T-helper 2 cell (primary cell): ENCODE measurements at places on chromosomes 1 and 21.

DNA sequence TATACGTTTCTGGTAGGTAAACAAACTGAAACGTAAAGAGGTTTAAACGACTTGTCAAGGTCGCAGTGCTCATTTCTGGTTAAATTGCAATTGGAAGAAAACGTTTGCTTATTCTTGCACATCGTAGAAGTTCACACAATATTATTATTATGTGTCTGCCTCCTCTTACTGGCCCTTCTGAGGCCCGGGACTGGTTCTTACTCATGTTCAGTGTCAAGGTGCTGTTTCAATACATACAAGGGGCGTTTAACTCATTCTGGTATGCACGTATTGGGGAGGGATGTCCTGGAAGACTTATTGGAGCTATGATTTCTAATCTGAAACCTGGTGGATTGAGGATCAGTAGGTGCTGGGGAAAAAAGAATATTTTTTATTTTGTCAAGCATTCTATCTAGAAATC is 932 bp downstream of the RPF1 start:
- DNase-seq: no peak

DNA sequence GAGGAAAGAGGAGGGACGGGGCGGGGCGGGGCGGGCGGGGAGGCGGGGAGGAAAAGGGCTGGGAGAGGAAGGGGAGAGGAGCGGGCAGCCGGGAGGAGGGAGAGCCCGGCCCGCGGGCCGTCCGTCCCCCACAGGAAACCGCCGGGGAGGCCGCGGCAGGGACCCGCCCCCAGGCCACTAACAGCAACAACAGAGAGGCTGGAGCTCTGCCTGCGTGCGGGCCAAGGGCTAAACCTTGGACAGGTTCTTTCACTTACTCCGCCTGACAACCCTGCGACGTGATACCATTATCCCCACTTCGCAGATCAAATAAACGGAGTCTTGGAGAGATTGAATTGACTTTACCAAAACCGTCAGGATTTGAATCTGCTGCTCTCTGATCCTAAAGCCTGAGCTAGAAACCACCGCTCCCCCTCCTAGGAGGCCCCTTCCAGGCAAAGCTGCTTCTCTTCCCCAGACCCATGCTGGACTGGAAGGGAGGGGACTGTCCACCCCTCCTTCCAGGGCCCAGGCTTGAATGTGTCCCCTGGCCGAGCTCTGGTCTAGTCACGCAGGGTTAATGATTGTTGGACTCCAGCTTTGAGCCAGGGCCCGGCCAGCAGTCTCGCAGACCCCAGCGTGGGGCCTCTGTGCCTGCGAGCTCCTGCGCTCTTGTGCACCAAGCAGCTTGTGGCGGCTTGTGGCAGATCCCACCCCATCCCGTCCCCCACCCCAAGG is at the start of gene EVA1B:
TSS of gene EVA1B (minus strand) at position 10 of the 717 bp plus-strand sequence. CDS start 608 bp downstream, outside the sequence.
- no peak for DNase-seq

- peak; percentile 71 for DNase-seq
Measured at GRCh38 chr1:89525169-89525855, 683 bp downstream of the LRRC8B start.

- no peak for DNase-seq
Measured at GRCh38 chr1:76190749-76191424, 116.3 kb downstream of the ST6GALNAC3 start.

DNA sequence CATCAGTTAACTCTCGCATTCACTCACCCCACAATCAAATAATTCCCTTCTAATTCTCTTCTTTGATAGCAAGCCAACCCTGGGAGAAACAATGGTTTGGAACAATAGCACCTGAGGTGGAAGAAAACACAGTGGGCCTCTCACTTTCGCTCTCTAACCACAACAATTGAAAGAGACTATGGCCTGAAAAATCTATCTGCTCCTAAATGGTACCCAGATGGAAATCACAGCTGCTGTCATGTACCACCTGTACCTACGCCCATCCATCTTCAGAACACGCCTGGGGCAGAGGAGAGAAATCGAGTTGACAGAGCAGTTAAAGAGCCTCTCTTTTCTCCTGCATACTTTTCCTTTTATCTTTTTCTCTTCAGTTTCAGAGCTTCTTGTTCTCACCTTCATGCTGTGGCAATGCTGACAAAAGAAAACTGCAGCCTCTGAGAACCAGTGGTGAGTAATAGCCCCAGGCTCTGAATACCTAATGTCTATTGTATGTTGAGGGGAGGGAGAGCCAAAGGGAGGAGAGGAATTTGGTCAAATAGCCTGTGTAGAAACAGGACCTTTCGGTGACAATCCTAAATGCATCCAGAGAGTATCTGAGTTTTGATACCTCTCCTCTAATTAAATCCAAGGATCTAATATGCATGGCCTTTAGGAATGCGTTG is 57.7 kb downstream of the ZC3H11B start:
- no peak for DNase-seq

- peak; percentile 27 for DNase-seq
Measured at GRCh38 chr1:209895709-209896108, 42.3 kb upstream of the SYT14 start.
